Kidney (tissue), 22 donors: ENCODE measurements at places on chromosomes 2 and 18. TPM values are rescaled to one million over a fixed set of nuclear protein-coding genes. Genes with fewer than 3 reads are reported as not detected.
A peak's percentile ranks its signal among the peaks of the same experiment; 100 is the strongest.

- no peak for DNase-seq
Measured at GRCh38 chr2:80102026-80102425, 202.5 kb downstream of the LRRTM1 start.

- DNase-seq, result peak; percentile 53
Measured at GRCh38 chr18:8499810-8500675, 109.2 kb upstream of the RAB12 start.

- no peak for DNase-seq
Measured at GRCh38 chr2:138602166-138602460, 100.5 kb downstream of the SPOPL start.

The LINC00305 gene
- polyA plus RNA-seq, result not detected

- peak; percentile 69 for DNase-seq
Measured at GRCh38 chr2:47016172-47016913, 100.7 kb upstream of the MCFD2 start.
